Endothelial cell (in vitro differentiated cells): ENCODE measurements at places on chromosomes 11 and 22. TPM values are rescaled to one million over a fixed set of nuclear protein-coding genes. Genes with fewer than 3 reads are reported as not detected.

The ZBTB16 gene
- total RNA-seq = 0.54 TPM

The NCR3LG1 gene
- total RNA-seq = 0.23 TPM

The CHEK2 gene
- 11.2 TPM for total RNA-seq

The RIC8A gene
- total RNA-seq = 89.2 TPM

The CRYAB gene
- not detected for total RNA-seq

The OR2AT4 gene
- total RNA-seq = 0.08 TPM

The GAB4 gene
- 0.36 TPM for total RNA-seq

The SMIM38 gene
- not detected for total RNA-seq

The GLB1L2 gene
- total RNA-seq = 5.0 TPM

The KRTAP5-3 gene
- not detected for total RNA-seq

The KDM4D gene
- 1.8 TPM for total RNA-seq

The C1QTNF5 gene
- total RNA-seq = 26.0 TPM

The APOBEC3A gene
- total RNA-seq = not detected

The KRTAP5-7 gene
- total RNA-seq = not detected

The SCGB1C1 gene
- total RNA-seq = not detected

The CD3G gene
- not detected for total RNA-seq

The C22orf15 gene
- total RNA-seq = 2.0 TPM

The CCDC15 gene
- 2.4 TPM for total RNA-seq

The STK33 gene
- 17.9 TPM for total RNA-seq

The CECR2 gene
- 65.3 TPM for total RNA-seq

The PIK3IP1 gene
- 13.4 TPM for total RNA-seq

The COA4 gene
- total RNA-seq = 33.9 TPM

The OR51E2 gene
- not detected for total RNA-seq

The PIM3 gene
- total RNA-seq = 112 TPM

The HEPACAM gene
- 0.08 TPM for total RNA-seq

The CRYBB2 gene
- 1.9 TPM for total RNA-seq

The GLYAT gene
- total RNA-seq = not detected

The SLC6A5 gene
- not detected for total RNA-seq

The TBCEL gene
- total RNA-seq = 31.2 TPM
